Right lobe of liver (tissue), 6 donors: ENCODE measurements at places on chromosomes 4 and X. TPM values are rescaled to one million over a fixed set of nuclear protein-coding genes. Genes with fewer than 3 reads are reported as not detected.

Gene PABPC1L2A
- total RNA-seq: not detected

DNA sequence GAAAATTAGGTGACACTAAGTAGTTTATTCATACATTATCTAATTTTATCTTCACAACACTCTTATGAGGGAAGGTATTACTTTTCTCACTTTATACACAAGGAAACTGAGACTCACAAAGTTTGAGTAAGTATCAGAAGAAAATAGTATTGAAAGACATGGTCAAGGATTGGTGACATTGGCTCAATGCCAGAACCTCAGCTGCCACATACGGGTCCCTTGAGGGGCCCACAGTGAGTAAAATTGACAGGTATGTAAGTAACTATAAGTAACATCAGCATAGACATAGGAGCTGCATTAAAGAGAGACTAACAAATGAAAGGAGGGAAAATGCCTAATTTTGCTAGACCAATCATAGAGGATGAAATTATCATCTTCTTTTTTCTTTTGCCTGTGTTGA lies 134.1 kb downstream of the COX18 start:
- DNase-seq: no peak

GRCh38 chrX:128623361-128623760 lies 571.2 kb upstream of the ACTRT1 start:
- DNase-seq: no peak

DNA sequence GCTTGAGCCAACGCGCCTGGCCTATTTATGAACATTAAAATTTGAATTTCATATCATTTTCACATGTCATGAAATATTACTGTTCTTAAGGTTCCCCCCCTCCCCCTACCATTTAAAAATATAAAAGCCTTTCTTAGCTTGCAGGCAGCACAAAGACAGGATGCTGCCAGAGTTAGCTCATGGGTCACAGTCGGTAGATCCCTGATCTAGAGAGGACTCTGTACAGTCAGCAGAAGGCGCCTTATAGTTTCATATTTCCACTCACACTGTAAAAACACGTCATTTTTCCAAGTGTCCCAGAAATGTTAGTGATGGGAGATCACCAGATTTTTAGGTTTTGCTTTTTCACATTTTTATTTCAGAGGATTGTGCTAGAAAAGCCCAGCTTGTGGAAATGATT lies 12.2 kb downstream of the NOCT start:
- no peak for DNase-seq

DNA sequence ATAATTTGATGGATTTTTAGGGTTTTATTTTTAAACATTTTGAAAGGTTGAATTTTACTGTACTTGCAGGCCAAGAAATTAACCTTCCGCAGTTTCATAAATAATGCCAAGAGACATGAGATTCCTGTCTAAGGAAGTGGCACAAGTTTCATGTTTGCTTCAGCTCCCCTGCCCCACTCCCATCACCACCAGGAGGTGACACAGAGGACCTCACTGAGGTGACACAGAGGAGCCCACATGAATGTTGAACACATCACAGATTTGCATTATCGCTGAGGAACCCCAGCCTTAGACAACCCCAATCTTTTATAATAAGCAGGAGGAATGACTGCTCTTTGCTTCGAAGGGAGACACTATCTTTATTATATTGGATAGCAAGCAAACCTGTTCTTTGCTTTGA lies 491.4 kb upstream of the ATOH1 start:
- no peak for DNase-seq

DNA sequence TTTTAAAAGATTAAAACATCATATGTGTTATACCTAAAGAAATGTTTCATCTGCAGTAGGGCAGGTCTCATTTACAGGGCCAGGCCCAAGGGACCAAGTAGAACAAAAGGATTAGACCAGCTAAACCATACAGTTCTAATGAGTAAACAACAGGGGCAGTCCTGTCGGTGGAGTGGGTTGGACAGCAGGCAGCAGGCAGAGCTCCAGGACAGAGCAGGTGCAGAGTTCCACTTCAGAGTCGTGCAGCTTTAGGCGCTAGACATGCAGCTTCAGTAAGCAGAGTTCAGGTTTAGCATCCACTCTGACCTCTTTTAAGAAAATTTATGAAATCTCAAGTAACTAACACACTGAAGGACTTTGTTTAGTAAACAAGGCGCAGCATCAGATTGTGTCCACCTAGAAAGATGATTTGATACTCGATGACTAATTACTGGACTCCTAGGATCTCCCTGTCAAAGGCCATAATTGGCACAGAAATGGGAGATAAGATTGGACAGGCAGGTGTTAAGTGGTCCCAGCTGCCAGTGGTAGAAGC lies 487.7 kb upstream of the INTU start:
- no peak for DNase-seq
